ENCODE measurements at places on chromosomes 7 and 10. TPM values are rescaled to one million over a fixed set of nuclear protein-coding genes. Genes with fewer than 3 reads are reported as not detected.
A peak's percentile ranks its signal among the peaks of the same experiment; 100 is the strongest.

DNA sequence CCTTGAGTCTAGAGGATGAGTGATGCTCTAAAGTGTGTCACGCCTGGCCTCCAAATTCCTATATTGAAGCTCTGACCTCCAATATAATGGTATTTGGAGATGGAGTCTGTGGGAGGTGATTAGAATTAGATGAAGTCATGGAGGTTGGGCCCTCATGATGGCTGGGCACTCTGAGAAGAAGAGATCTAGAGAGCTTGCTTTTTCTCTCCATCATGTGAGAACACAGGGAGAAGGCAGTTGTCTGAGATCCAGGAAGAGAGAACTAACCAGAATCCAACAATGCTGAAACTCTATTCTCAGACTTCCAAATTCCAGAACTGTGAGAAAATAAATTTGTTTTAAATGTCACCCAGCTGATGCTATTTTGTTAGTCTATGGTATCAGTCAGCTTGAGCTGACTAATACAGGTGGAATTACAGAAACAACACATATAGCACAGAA, 15.1 kb downstream of the RNF216 start:
- H3K4me1 ChIP-seq = no peaks in the 10 kb centered on the region
- no peak overlapping the region for H3K4me3 ChIP-seq
- no peak overlapping the region for H3K27ac ChIP-seq
- H3K27me3 ChIP-seq = no peaks in the 10 kb centered on the region
- no peaks in the 10 kb centered on the region for H3K36me3 ChIP-seq

- H3K4me3 ChIP-seq = no peak overlapping the region
- no peaks in the 10 kb centered on the region for H3K36me3 ChIP-seq
- H3K27me3 ChIP-seq = no peaks in the 10 kb centered on the region
- no peak for DNase-seq
Observed at GRCh38 chr10:33454554-33454953, 120.1 kb upstream of the NRP1 start.

The TFPI2 gene
- total RNA-seq = not detected

- H3K36me3 ChIP-seq = no peaks in the 10 kb centered on the region
- H3K4me1 ChIP-seq = no peaks in the 10 kb centered on the region
- no peak overlapping the region for H3K4me3 ChIP-seq
- H3K27ac ChIP-seq = no peak overlapping the region
- H3K27me3 ChIP-seq = peaks cover 2% of the 10 kb centered on the region
Observed at GRCh38 chr10:46550795-46551700, 5.4 kb downstream of the GPRIN2 start.

The SPDYE1 gene
- total RNA-seq = not detected

GRCh38 chr10:86849181-86849894, 92.9 kb downstream of the BMPR1A start:
- H3K4me3 ChIP-seq = no peak overlapping the region
- H3K4me1 ChIP-seq = no peaks in the 10 kb centered on the region
- H3K36me3 ChIP-seq = no peaks in the 10 kb centered on the region

- H3K27ac ChIP-seq = no peak overlapping the region
- H3K36me3 ChIP-seq = no peaks in the 10 kb centered on the region
- no peak overlapping the region for H3K4me3 ChIP-seq
- H3K27me3 ChIP-seq = no peaks in the 10 kb centered on the region
- no peak for DNase-seq
Observed at GRCh38 chr10:35004651-35005050, 85.5 kb downstream of the CUL2 start.

The SH2D4B gene
- total RNA-seq = not detected

DNA sequence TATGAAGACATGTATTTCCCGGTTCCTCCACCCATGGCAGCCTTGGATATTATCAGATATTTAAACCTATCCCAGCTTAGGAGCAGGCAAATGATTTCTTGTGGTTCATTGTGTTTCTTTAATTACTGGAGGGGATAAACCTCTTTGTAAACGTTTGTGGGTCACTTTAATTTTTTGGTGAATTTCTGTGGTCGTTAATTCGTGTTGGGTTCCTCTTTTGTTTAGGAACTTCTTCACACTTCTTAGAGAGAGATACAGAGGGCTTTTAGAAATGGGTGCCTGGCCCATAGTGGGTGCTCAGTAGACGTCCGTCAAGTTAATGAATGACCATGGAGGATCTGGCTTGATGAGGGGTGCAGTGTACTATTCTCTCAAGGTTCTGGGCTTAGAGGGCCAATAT, 27.2 kb upstream of the NUB1 start:
- no peak overlapping the region for H3K27ac ChIP-seq
- H3K4me1 ChIP-seq = no peaks in the 10 kb centered on the region
- no peaks in the 10 kb centered on the region for H3K36me3 ChIP-seq

- no peaks in the 10 kb centered on the region for H3K27me3 ChIP-seq
- H3K36me3 ChIP-seq = no peaks in the 10 kb centered on the region
- peak overlapping the region; percentile 53 for H3K27ac ChIP-seq
- peaks cover 4% of the 10 kb centered on the region for H3K4me1 ChIP-seq
Observed at GRCh38 chr10:58511765-58512490, 744 bp upstream of the BICC1 start.

- no peak overlapping the region for H3K4me3 ChIP-seq
- no peaks in the 10 kb centered on the region for H3K27me3 ChIP-seq
- no peak overlapping the region for H3K27ac ChIP-seq
- DNase-seq = no peak
- H3K4me1 ChIP-seq = no peaks in the 10 kb centered on the region
Observed at GRCh38 chr7:75033064-75033463, 40.5 kb downstream of the RCC1L start.

The SUN3 gene
- total RNA-seq = not detected

- peaks cover 4% of the 10 kb centered on the region for H3K4me1 ChIP-seq
- H3K36me3 ChIP-seq = no peaks in the 10 kb centered on the region
- DNase-seq = peak; percentile 48
- no peak overlapping the region for H3K4me3 ChIP-seq
Observed at GRCh38 chr10:100748231-100749058, 3.1 kb downstream of the PAX2 start.

DNA sequence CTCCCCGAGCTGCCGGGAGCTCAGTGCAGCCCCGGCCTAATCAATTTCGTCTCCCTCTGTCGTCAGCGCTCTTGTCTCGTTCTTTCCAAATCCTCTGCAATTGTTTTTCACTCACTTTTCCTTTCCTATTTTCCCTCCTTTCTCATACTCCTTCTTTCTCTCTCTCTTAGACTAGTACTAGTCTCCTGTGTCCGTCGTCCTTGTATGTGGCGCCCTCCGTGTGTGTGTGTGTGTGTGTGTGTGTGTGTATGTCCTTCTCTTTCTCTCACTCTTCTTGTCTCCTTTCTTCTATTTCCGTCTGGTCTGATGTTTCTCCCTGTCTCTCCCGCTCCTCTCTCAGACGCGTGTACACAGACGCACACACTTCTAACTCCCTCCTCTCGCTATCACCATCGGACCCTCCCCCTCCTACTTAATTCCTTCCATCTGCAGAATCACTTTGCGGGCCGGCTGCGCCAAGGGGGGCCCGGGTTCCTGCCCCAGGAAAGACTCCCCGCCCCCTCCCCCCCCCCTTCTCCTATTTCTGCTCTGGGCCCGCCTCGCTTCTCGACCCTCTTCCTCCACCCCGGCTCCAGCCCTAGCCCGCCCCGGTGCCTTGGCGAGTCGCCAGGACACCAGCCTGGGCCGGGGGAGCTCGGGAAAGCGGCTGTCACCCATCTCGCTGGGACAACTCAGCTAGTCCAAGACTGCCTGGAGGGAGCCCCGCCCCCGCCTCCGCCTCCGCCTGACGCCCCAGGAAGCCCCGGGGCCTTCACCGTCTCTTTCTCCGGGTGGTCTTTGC, 743 bp upstream of the ZCCHC24 start:
- H3K27ac ChIP-seq = peak overlapping the region; percentile 93
- H3K4me1 ChIP-seq = peaks cover 36% of the 10 kb centered on the region
- H3K4me3 ChIP-seq = peak overlapping the region; percentile 61

DNA sequence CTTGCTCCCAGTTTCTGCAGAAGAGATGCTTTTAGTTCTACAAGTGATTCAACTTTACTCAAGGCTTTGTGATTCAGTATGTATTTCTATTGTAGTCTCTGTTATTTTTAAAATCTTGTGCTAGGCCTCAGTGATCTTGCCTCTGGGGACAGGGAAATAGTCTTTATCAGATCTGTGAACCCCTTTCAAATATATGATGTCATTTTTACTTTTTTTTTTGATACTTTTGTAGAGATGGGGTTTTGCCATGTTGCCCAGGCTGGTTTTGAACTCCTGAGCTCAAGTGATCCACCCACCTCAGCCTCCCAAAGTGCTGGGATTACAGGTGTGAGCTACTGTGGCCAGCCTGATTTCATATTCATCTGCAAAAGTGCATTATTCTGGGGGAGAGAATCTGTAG, 3.4 kb downstream of the SNX10 start:
- no peak for DNase-seq
- H3K4me3 ChIP-seq = no peak overlapping the region
- no peaks in the 10 kb centered on the region for H3K4me1 ChIP-seq
- no peaks in the 10 kb centered on the region for H3K27me3 ChIP-seq
- H3K36me3 ChIP-seq = no peaks in the 10 kb centered on the region
- no peak overlapping the region for H3K27ac ChIP-seq

DNA sequence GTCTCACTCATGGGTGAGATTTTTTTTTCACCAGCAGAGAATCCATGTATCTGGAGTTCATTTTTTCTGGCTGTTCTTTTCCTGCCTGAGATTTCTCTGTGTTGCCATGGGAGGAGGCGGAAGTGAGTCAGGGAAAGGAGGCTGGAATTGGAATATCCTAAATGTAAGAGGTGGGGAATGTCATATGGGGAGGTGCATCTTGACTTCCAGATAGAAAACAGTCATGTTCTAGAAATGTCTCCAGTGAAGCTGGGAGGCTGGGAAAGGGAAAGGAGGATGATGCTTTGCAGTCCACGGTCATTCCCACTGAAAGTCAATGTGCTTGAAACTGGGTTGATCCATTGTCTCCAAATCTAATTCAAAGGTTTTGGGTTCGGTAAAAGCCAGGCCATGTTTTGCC, 39.7 kb upstream of the HPS1 start:
- H3K4me1 ChIP-seq = no peaks in the 10 kb centered on the region
- DNase-seq = no peak
- no peak overlapping the region for H3K27ac ChIP-seq
- H3K27me3 ChIP-seq = no peaks in the 10 kb centered on the region

GRCh38 chr7:107179326-107180164, 10.7 kb downstream of the HBP1 start:
- no peak for DNase-seq
- H3K36me3 ChIP-seq = no peaks in the 10 kb centered on the region
- no peak overlapping the region for H3K4me3 ChIP-seq
- no peaks in the 10 kb centered on the region for H3K4me1 ChIP-seq

The RBP4 gene
- 3.9 TPM for total RNA-seq

DNA sequence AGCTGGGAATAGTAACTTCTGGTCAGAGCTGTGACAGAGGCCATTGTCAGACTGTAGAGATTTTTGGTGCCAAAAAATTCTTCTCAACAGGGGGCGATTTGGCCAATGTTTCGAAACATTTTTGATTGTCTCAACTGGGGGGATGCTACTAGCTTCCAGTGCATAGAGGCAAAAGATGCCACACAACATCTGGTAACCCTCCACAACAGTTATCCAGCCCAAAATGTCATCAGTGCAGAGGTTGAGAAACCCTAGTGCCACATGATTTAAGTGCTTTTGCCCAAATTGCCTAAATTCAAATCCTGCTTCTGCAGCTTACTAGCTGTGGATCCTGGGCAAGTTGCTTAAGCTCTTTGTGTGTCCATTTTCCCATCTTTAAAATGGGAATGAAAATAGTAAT, 71.9 kb downstream of the FZD1 start:
- no peaks in the 10 kb centered on the region for H3K36me3 ChIP-seq
- H3K4me1 ChIP-seq = no peaks in the 10 kb centered on the region
- DNase-seq = no peak
- H3K27ac ChIP-seq = no peak overlapping the region
- H3K4me3 ChIP-seq = no peak overlapping the region

DNA sequence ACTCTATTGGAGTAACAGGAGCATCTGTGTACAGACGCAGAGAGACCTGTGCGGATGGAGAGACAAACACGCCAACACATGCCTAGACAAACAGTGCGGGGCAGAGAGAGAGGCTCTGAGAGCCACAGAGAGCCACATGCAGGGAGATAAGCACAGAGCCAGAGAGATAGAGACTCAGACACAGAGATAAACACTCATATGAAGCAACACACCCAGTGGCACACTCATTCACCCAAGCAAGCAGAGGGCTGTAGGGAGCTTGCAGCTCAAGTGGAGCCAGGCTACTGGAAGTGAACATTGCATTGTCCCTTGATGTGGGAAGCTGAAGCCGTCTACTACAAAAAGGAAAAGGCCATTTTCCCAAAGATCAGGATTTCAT, 46.6 kb upstream of the PODXL start:
- H3K36me3 ChIP-seq = no peaks in the 10 kb centered on the region
- no peaks in the 10 kb centered on the region for H3K27me3 ChIP-seq
- DNase-seq = no peak
- no peak overlapping the region for H3K4me3 ChIP-seq
- H3K4me1 ChIP-seq = no peaks in the 10 kb centered on the region
- H3K27ac ChIP-seq = no peak overlapping the region

The CYP2W1 gene
- total RNA-seq = 2.5 TPM

DNA sequence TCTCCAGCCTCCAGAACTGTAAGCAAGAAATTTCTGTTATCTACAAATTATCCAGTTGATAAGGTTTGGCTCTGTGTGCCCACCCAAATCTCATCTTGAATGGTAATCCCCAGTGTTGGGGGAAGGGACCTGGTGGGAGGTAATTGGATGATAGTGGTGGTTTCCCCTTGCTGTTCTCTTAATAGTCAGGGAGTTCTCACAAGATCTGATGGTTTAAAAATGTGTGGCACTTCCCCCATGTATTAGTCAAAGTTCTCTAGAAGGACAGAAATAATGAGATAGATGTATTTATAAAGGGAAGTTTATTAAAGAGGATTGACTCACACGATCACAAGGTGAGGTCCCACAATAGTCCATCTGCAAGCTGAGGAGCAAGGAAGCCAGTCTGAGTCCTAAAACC, 56.2 kb upstream of the APBB1IP start:
- no peak for DNase-seq
- no peaks in the 10 kb centered on the region for H3K27me3 ChIP-seq
- H3K4me3 ChIP-seq = no peak overlapping the region
- H3K36me3 ChIP-seq = no peaks in the 10 kb centered on the region
- H3K27ac ChIP-seq = no peak overlapping the region

Data from Peyer's patch (tissue), 4 donors.